Substantia nigra (tissue), 51 donors: ENCODE measurements at places on chromosomes 16 and 17.

DNA sequence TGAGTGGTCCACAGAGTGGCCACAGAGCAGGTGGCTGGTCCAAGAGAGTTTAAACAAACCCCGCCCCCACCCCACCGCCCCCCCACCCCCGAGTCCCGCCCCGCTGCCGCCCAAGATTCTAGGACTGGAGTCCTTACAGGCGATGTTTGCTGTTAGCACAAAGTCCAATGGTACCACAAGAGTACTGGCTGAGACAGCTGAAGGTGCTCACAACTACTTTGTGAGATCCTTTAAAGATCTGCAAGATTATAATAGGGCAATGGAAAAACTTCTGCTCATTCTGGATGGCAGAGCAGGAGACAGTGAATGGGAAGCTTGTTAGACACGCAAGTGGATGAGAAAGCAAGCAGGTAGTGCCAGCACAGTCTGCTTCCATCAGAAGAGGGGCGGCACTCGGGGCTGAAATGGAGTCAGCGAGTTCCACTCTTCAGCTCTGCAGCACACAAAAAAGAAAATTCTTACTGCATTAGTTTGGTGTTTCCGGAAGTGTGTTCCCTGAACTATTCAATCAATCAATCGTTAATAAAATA is 4.7 kb upstream of the TEKT3 start:
- DNase-seq, result no peak

- DNase-seq, result no peak
These were observed 5.7 kb downstream of the SLC22A31 start for GRCh38 chr16:89194340-89195311.

DNA sequence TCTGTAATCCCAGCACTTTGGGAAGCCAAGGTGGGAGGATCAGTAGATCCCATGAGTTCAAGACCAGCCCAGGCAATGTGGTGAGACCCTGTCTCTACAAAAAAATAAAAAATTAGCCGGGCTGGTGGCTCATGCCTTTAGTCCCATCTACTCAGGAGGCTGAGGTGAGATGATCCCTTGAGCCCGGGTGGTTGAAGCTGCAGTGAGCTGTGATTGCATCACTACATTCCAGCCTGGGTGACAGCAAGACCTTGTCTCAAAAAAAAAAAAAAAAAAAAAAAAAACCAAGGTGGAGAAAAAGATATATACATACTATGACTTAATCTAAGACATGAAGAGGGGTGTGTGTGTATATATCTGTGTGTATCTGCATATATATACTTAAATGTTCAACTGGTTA is 26.7 kb downstream of the BBS2 start:
- no peak for DNase-seq

DNA sequence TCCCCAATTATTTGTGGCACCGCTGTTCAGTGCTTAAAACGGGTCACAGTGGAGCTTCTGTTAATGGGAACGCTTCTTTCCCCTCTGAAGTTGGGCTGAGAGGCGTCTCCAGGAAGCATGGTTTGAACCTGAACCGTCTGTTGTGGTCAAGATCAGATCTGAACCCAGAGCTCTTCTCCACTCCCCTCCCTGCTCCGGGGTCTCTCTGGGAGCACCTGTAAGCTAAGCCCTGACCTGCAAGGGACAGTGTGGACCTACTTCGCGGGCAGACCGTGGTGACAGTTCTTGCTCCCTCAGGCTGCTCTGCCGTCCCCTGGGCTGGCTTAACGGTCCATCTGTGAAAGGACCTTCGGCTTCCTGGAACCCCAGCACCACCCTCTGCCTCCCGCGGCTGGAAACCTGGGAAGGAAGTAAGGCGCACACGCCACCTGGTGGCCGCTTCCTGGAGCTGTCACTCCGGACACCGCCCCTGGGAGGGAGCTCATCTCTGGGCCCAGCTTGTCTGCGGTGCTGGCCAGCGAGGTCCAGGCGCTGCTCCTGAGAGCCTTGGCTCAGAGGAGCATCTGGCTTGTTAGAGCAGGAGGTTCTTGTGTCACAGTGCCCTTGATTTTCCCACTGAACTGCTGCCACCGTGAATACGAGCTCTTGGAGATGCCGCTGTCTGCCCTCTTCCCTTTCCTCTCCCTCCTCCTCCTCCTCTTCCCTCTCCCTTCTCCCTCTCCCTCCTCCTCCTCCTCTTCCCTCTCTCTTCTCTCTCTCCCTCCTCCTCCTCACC is 518.5 kb upstream of the EEF2KMT start:
- peak; percentile 28 for DNase-seq

DNA sequence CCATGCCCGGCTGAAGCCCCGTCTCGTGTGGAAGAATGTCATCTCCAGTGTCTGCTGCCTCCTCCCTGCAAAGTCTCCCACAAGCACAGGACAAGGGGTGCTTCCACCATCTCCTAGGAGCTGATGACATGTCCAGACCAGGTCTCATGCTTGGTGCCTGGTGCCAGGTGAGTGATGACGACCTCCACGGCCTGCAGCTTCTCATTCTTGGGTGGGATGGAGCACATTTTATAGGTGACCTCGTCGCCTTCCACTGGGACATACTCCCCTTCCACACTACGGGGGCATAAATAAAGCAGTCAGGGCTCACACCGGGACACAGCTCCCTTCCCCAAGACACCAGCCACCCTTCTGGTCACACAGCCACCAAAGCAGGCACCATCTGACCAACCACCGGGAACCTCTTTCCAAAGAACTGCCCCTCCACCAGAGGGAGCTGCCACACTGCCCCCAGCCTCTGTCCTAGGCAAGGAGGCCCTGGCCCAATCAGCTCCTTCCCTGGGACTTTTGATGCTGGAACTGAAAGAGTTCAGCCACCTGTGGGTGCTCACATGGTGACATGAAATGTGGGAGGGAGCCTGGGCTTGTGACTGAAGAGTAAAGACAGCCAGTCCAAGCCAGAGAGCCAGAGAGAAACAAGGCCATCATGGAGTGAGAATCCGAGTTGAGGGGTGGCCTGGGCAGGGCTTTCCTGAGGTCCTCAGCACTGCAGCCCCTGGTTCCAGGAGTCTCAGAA is 13.6 kb downstream of the CARHSP1 start:
- no peak for DNase-seq

GRCh38 chr16:58678716-58679115 is 5.9 kb downstream of the SLC38A7 start:
- DNase-seq, result peak; percentile 56

GRCh38 chr16:414395-415169 is 10.9 kb upstream of the RAB11FIP3 start:
- DNase-seq, result no peak

DNA sequence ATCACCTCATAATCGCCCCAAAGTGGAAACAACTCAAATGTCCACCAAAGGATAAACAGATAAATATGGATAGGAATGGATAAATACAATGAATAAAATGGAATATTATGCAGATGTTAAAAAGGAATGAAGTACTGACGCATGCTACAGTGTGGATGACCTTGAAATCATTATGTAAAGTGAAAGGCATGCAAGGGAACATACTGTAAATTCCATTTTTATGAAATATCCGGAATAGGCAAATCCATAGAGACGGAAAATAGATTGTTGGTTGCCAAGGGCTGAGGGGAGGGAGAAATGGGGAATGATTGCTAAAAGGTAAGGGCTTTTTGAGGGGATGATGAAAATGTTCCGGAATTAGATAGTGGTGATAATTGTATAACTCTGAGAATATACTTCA is 36.0 kb downstream of the STAT5B start:
- DNase-seq, result no peak

DNA sequence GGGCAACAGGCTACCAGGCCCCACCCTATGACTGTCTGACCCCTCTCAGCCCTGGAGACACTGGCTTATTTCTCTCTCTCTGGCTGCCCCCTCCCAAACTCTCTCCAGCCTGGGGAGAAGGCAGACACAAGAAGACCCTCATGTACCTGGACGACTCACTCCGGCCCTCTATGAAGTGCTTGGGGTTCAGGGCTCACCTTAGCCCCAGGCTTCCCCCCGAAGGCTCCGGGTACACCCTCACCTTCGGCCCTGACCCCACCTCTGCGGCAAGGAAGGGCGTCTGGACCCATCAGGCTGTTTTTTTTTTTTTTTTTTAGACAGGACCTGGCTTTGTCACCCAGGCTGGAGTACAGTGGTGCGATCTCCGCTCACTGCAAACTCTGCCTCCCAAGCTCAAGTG is 906 bp upstream of the CARMIL2 start:
- DNase-seq, result no peak

GRCh38 chr17:60745544-60745943 is 67.9 kb downstream of the BCAS3 start:
- no peak for DNase-seq

GRCh38 chr17:50213026-50214022 is 11.9 kb upstream of the COL1A1 start:
- DNase-seq, result no peak
